ENCODE measurements at places on chromosomes 7 and 10.

- no peak for DNase-seq
Measured at GRCh38 chr10:11851910-11852309, 28.8 kb downstream of the PROSER2 start.

- no peak for DNase-seq
Measured at GRCh38 chr10:127908106-127908958, 1.4 kb downstream of the PTPRE start.

DNA sequence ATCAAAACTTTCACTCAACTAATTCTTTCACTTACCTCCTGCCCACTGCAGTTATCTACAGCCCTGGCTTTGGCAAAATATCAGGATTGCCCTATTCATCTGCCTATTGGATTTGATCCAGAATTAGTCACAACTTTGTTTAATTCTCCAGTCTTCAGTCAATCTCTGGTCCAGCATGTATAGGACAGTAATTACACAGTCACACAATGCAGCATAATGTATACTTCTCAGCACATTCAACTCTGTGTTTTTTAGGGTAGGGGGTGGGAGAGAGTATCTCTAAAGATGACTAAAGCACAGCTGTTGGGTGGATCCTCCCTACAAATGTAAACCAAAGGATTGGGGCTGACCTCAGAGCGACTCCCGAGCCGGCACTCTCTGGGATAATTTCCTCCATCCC, 17.7 kb upstream of the NRP1 start:
- peak; percentile 13 for DNase-seq

GRCh38 chr7:1706381-1706720, 36.3 kb downstream of the ELFN1 start:
- DNase-seq: no peak

GRCh38 chr7:106073701-106074100, 38.4 kb downstream of the SYPL1 start:
- no peak for DNase-seq

GRCh38 chr7:5218564-5219360, 28.7 kb downstream of the WIPI2 start:
- DNase-seq: no peak

GRCh38 chr7:151669762-151670161, 150.1 kb upstream of the RHEB start:
- no peak for DNase-seq

DNA sequence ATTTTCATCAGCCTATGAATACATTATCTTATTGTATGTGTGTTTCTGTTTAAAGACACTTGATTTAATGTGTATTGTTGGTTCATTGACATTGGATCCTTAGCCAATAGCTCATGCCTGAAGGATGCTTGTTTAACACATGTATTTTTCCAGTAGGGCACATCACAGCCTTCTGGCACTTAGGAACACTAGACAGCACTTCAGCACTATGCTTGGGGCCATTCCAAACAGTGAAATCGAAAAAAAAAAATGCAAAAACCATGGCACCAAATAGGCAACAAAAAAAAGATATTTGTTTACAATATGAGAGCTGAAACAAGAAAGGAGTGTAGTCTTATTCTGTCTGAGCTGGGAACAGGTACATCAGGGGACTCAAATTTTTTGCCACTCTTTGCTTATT, 262.8 kb downstream of the SLC25A13 start:
- DNase-seq: no peak

DNA sequence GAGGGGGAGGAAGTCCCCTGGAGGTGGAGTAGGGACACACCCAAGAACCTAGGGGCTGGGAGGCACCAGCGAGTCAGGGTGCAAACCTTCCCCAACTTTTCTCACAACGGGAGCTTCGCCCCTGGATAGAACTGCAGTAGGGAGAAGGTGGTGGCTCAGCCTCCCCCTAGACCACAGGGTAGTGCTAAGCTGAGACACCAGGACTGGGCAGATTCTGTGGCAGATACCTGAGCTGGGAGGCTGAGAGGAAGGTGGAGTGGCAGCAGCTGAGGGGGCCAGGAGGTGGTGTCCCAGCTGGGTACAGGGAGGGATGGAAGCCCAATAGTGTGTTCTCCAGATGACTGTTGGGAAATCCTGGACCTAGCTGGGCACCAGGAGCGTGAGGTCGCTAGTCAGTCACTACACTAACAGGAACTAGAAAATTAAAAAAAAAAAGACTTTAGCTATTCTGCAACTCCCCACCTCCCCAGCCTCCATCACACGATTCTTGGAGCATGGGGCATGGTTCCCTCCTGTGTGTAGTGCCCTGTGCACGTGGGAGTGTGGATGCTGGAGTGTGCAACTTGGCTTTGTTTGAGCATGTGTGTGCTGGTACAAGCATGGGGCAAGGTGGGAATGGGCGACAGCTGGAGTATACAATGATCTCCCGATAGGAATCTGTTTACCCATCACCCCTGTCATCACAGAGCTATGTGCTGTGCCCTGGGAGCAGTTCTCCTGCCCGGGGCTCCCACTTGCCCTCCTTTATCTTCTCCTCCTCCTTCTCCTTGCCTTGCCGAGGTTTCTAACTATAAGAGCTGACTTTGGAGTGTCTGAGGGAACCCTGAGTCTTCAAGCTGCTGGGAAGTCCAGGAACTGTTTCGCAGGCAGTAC, 8.8 kb upstream of the TRPV6 start:
- DNase-seq: no peak

DNA sequence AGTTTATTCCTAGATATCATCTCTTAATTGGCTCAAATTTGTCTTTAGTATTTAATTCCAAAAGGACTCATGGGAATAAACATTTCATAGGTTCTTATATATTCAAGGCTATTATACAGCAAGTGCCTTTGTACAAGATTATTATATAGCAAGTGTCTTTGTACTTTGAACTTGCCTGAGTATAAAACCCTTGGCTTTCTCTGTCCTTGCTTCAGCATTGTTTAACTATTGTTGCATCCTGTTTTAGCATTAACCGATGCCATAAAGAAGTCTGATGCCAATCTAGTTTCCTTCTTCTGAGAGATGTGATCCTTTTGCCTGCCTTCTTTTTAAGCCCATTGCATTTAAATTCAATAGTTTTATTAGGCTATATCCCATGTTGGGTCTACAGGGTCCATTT, 270.0 kb downstream of the NEBL start:
- DNase-seq: no peak

Measured in SHP77 treated with DMSO at 0.1 percent for 48 hours (cell line).